CD8-positive, alpha-beta T cell (primary cell): ENCODE measurements at places on chromosomes 16 and 17.

DNA sequence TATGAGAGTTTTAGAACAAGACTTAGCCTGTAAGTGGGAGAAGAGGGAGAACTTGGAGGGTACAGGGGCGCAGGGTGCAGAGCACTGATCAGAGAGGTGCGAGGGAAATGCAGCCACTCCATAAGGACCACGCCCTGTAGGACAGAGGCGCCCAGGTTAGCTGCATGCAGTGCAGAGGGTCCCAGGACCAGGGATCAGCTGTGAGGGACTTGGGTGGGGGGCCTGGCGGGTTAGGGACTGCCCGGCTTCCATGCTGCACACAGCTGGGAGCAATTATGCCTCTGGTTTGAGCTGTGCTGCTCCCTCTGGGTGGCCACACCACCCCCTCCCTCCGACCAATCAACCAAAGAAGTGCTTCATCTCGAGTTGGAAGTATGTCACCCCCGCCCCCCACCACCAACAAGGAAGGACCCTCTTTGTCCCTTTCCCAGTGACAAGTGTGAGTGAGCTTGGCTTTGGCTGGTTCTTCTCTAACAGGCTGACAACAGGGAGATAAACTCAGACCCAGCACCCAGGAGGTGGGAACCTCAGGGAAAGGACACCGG lies 22.2 kb upstream of the CLEC18A start:
- no peak for DNase-seq

GRCh38 chr16:79595231-79595641 lies 5.3 kb downstream of the MAF start:
- DNase-seq = no peak

DNA sequence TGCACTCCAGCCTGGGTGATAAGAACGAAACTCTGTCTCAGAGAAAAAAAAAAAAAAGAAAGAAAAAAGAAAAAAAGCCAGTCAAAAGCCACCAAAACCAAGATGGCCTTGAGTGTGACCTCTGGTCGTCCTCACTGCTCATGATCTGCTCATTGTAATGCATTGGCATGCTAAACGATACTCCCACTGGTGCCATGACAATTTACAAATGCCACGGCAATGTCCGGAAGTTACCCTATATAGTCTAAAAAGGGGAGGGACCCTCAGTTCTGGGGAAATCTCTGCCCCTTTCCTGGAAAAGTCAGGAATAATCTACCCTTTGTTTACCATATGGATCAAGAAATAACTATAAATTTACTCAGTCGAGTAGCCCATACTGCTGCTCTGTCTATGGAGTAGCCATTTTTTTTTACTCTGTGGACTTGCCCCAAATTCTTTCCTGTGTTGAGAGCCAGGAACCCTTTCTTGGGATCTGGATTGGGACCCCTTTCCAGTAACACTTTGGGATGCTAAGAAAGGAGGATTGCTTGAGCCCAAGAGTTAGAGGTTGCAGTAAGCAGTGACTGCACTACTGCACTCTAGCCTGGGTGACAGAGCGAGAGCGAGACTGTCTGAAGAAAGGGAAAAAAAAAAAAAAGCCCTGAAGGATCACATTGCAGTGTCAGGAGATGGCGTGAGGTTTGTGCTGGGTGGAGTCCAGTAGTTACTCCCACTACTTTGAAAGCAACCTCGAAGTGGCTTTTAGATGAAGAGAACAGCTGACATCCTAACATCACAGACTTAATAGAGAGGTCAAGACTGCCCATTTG lies 3.7 kb upstream of the TMEM231 start:
- no peak for DNase-seq

DNA sequence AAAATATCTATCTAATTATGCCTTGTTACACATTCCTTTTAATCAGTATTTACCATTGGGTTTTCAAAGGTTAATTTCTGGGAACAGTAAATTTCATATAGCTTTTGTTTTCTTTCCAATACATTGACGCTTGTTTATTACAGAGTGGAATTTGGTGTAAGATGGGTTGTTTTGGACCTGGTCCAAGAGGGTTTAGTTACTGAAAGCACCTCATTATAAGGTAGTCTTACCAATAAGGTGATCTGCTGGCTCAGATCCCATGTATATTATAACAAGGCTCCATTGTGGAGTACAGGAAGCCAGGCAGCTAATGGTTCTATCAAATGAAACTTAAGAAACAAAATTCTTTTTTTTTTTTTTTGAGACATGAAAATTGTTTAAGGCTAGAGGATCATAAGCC lies 87.3 kb upstream of the NACA2 start:
- no peak for DNase-seq
